CD4-positive, alpha-beta T cell treated with Interleukin-6 for 4 hours (primary cell): ENCODE measurements at places on chromosomes 16 and 17.

DNA sequence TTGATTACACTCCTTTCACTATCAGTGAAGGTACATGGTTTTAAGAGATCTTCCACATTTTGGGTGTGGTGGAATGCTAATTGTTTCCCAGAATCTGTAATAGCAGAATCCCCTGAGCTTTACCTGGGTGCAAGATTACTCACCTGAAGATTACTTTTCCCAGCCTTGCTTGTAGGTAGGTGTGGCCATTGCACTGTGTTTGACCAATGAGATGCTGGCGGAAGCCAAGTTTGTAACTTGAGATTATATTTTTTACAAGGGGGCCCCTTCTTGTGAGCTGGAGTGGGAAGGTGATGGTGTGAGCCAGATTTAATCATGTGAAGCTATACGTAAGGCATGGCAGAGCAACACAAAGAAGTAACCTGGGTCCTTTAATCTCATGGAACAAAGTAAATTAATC, 294.3 kb downstream of the TOX3 start:
- no peak for DNase-seq

GRCh38 chr17:12584727-12585126, 81.0 kb upstream of the MYOCD start:
- DNase-seq = no peak

DNA sequence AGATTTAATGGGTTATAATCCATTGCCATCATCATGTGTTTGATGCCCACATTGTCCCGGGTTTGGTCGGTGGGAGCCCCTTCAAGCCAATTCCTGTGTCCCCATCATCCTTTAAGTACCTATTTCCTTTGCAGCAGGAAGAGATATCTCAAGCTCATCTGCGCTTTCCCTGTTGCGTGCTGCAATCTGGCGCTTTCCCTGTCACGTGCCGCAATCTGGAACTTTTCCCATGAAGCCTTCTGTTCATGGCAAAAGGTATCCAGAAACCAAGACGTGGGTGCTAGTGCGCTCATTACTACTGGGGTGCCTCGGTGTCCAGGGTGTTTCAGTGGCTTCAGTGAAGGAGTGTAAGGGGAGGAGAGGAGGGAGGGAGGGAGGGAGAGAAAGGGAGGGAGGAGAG, 174.6 kb upstream of the ZNF469 start:
- no peak for DNase-seq

- no peak for DNase-seq
Observed at GRCh38 chr16:54070789-54071343, 215.7 kb downstream of the IRX3 start.

GRCh38 chr17:81397314-81398175, 2.3 kb downstream of the BAHCC1 start:
- DNase-seq = no peak

- DNase-seq = no peak
Observed at GRCh38 chr17:55155856-55156560, 108.8 kb upstream of the HLF start.

DNA sequence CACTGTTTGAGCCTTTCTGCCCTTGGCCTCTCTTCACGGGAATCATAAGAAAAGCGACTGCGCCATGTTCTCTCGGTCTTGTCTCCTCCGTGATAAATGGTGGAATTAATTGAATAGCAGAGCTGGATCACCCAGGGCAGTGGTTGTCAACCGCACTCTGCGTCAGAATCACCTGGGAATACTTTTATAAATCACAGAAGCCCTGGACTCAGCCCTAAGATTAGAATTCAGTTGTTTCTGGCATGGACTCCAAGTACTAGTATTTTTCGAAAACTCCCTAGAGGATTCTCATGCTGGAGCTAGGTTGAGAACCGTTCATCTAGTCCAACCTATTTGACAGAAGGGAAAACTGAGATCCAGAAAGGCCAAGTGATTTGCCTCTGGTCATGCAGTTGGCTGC, 64.1 kb downstream of the SPACA3 start:
- no peak for DNase-seq

DNA sequence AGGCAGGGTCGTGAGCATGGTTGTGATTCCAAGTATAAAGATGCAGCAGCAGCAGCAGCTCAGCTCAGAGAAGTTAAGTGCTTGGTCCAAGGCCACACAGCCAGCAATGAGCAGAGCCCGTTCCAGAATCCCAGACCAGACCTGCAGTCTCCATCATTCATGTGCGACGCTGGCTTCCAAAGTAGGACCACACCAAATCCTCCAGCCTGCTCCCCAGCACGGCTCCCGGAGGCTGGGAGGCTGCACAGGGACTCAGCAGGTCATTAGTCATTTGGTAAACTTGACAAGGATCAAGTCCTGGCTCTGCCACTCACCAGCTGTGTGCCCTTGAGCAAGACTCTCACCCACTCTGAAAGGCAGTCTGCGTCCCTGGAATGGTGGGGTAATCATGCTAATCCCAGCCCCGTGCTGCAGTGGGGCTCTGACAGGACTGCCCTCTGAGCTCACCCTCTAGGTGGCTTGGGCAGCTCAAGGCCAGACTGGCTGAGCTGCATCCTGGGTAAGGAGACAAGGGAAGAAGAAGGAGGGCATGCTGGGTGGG, 95.1 kb upstream of the TMEM132E start:
- no peak for DNase-seq

- DNase-seq = peak; percentile 74
Observed at GRCh38 chr16:58020628-58021521, 4.7 kb upstream of the MMP15 start.

GRCh38 chr16:64172652-64173051, 949.2 kb downstream of the CDH11 start:
- no peak for DNase-seq

- no peak for DNase-seq
Observed at GRCh38 chr17:44191369-44191768, 4.6 kb downstream of the TMUB2 start.

DNA sequence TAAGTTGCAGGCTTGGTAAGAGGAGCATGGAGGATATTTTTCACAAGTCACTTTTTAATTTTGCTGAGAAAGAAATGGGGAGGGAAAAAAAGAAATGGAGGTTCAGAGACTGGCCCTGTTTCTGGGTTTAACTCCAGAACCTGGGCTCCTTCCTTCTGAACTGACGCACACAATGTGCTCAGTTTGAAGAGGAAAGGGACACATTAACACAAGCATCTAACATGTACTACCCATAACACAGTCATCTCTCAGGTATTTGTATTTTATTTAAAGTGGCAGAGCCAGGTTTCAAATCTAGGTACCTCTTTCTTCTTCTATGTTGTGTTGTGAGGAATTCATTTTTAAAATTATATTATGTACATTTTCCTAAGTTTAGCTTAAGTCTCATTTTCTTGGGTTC, 5.3 kb upstream of the TMEM100 start:
- DNase-seq = no peak

DNA sequence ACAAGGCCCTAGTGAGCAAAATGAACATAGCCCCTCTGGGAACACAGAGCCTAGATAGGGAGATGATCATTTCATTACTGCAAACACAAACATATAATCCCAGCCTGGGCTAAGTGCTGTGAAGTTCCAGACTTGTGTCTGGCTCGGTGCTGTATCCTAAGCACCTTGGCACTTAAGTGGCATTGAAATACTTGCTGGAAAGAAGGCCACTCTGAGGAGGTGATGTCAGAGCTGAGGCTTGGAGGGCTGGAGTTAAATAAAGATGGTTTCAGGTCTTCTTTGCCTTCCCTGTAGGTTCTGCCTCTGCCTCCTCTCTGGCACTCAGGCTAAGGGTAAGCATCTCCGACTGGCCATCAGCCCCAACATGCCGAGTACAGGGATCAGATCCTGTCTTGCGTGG, 2.4 kb upstream of the CACNA1G start:
- no peak for DNase-seq

GRCh38 chr16:80298676-80299075, 242.1 kb upstream of the DYNLRB2 start:
- DNase-seq = no peak

DNA sequence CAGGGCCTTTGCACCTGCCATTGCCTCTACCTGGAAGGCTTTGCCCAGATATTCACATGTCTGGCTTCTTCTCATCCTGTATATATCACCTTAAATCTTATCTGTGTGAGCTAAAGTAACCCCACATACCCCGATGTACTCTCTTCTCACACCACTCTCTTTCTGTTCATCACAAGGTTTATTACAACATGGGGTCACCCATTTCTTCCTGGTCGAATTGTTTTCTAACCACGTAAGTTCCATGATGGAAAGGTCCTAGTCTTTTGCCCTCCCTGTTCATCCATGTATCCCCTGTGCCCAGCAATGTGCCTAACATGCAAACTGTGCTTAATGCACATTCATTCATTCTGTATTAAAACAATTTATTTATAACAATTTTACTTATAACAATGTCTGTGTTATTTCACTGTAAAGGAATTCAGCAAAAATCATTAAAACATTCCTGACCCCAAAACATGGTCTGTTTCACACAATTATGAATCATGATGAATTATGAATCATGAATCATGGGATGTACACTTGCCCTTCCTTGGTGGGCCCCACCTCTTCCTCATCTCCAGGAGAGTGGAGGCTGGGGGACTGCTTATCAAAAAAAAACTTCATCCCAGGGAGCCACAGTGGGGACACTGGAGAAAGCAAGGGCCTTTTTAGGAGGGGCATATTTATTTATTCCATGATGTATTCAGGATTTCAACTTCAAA, 336.4 kb downstream of the GRIN2A start:
- DNase-seq = no peak

GRCh38 chr17:57493171-57493570, 236.8 kb downstream of the MSI2 start:
- DNase-seq = no peak
